ENCODE measurements at places on chromosomes 5 and 9. TPM values are rescaled to one million over a fixed set of nuclear protein-coding genes. Genes with fewer than 3 reads are reported as not detected.
A peak's percentile ranks its signal among the peaks of the same experiment; 100 is the strongest.

- H3K4me3 ChIP-seq: no peak overlapping the region
- no peaks in the 10 kb centered on the region for H3K36me3 ChIP-seq
- DNase-seq: no peak
- no peaks in the 10 kb centered on the region for H3K4me1 ChIP-seq
- H3K27ac ChIP-seq: no peak overlapping the region
Observed at GRCh38 chr5:8057769-8058168, 188.8 kb downstream of the MTRR start.

DNA sequence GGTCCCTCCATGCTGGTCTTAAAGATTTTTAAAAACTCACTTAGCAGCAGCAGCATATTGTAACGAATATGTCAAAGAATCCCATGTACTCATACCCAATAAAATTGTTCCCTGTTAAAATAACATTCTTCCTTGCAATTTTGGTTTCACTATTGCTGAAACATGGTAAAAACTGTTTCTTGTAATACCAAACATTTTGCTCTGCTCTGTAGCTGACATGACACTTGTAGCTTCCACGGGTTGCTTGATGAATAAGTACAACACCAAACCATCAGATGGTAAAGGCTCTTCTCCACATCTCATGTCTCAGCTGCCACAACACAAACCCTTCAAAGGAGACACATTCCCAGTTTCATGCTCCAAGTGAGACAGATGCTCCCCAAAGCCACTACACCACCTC, 180.7 kb upstream of the PTGER4 start:
- no peaks in the 10 kb centered on the region for H3K36me3 ChIP-seq
- peaks cover 4% of the 10 kb centered on the region for H3K4me1 ChIP-seq
- no peak overlapping the region for H3K4me3 ChIP-seq

- H3K36me3 ChIP-seq: no peaks in the 10 kb centered on the region
- no peak overlapping the region for H3K4me3 ChIP-seq
- H3K27me3 ChIP-seq: no peaks in the 10 kb centered on the region
- peaks cover 8% of the 10 kb centered on the region for H3K4me1 ChIP-seq
Observed at GRCh38 chr5:74200560-74200959, 440.0 kb downstream of the ENC1 start.

The BTF3 gene
- total RNA-seq: 394 TPM

DNA sequence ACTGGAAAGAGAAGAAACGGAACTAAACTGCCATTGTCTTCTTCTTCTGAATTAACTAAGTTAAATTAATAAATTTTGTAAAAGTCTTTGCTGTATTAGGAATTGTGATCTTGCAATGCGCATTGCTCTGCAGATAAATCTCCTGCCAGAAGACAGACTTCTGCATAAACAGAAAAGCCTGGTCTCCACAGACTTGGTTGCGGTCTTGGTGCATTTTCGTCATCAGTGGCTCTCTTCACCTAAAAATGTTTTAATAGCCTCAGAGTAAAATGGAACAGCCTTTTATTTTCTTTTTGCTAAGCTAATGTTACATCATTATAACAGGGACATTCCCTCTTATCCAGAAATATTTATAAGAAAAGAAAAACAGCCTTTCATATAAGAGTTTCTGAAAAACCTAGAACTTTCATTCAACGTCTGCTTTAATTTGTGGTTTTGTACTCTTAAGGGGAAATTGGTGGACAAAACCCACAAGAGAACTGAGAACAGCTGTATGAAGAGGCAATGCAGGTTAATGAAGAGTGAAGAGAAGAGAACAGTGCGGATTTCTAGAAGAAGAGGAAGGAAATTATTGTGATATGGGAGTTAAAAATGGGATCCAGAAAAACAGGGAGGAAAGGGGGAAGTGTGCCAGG, 10.1 kb downstream of the IFNA5 start:
- H3K4me1 ChIP-seq: no peaks in the 10 kb centered on the region
- DNase-seq: no peak
- H3K27me3 ChIP-seq: no peaks in the 10 kb centered on the region
- H3K4me3 ChIP-seq: no peak overlapping the region
- H3K27ac ChIP-seq: no peak overlapping the region

GRCh38 chr5:14663734-14664269, 716 bp upstream of the OTULIN start:
- DNase-seq: peak; percentile 67
- H3K27ac ChIP-seq: peak overlapping the region; percentile 90
- H3K36me3 ChIP-seq: no peaks in the 10 kb centered on the region
- peak overlapping the region; percentile 70 for H3K4me3 ChIP-seq
- H3K4me1 ChIP-seq: peaks cover 36% of the 10 kb centered on the region

DNA sequence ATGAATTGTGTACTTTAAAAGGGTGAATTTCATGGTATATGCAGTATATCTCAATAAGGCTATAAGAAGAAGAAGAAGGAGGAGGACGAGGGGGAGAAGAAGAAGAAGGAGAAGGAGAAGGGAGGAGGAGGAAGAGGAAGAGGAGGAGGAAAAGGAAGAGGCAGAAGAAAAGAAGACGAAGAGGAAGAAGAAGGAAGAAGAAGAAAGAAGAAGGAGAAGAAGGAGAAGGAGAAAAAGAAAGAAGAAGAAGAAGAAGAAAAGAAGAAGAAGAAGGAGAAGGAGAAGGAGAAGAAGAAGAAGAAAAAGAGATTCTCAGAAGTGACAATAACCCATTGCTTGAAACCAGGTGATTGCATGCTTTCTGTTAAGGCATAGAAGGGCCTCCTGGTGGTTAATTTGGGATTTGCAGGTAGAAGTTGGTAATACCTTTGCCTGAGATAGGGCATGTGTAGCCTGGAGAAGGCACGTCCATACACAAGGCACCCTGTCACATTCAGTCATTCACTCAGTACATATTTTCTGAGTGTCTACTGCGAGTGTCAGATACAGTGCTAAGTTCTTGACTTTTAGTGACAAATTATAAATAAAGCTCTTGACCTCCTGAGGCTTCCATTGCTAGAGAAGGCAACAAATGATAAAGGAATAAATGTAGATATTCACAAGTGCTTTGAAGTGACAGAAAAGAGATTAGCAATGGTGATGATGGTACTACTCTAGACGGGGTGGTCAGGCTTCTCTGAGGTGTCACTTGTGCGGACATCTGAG, 231.3 kb downstream of the NPR3 start:
- H3K36me3 ChIP-seq: no peaks in the 10 kb centered on the region
- H3K27me3 ChIP-seq: no peaks in the 10 kb centered on the region
- H3K4me3 ChIP-seq: no peak overlapping the region
- no peak for DNase-seq
- no peak overlapping the region for H3K27ac ChIP-seq

DNA sequence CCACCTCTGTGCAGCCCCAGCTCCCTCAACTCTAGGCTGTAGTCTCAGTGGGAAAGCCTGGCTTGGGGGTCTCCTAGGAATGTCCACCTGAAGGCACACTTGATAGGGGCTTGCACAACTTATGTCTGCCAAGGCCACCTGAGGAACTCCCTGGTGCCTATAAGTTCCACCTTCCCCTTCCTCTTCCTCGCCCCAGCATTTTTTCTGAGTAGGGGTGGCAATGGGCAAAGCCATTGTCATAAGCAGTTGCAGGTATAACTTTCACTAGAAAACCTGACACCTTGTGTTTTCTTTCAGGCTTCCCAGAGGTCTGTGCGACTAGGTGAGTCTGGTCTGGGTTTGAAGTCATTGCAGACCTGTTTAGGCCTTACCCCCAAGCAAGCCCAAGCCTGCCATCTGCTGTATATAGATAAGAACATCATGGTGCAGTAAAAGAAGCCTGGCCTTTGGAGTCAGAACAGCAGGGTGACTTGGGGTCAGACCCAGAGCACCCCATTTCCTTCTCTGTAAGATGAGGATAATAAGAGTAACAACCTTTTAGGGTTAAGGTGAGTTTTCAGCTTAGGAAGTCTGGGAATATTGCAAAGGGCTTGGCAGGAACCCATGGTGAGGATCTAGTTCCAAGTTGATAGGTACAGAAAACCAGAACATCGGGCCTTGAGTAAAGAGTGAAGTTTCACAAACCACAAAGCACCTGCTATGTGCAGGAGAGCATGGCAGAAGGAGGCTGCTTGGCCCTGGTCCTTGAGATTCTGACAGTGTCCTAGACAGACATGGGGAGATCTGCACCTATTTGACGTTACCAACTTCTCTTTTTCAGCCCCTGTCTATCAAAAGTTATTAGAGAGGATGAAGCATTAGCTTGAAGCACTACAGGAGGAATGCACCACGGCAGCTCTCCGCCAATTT, 33.8 kb downstream of the TGFBI start:
- peaks cover 9% of the 10 kb centered on the region for H3K36me3 ChIP-seq
- H3K27me3 ChIP-seq: no peaks in the 10 kb centered on the region
- H3K27ac ChIP-seq: no peak overlapping the region
- DNase-seq: no peak

DNA sequence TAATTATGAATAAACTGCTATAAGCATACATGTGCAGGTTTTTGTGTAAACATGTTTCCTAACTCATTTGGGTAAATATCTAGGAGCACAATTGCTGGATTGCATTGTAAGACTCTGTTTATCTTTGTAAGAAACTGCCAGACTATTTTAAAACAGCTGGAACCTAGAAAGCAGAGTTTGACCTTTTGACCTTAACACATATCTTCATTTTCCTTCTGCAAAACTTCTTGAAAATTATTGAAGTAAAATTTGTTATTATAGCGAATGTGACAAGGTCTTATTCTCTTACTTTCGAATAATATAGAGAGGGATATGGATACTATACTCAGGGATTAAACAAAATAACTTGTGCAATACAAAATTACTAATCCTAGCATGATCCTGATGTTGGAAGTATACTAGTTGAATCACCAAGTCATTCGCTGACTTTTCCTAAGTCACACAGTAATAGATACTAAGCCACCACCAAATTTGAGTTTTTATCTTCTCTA, 3.2 kb upstream of the ANXA1 start:
- H3K36me3 ChIP-seq: no peaks in the 10 kb centered on the region
- peak overlapping the region; percentile 78 for H3K27ac ChIP-seq
- no peak overlapping the region for H3K4me3 ChIP-seq
- no peaks in the 10 kb centered on the region for H3K27me3 ChIP-seq
- H3K4me1 ChIP-seq: peaks cover 48% of the 10 kb centered on the region

The GPSM1 gene
- total RNA-seq: 27.3 TPM

- DNase-seq: no peak
- H3K27ac ChIP-seq: no peak overlapping the region
- H3K27me3 ChIP-seq: no peaks in the 10 kb centered on the region
Observed at GRCh38 chr9:109192732-109193361, 25.8 kb upstream of the FRRS1L start.

GRCh38 chr9:1707291-1707690, 307.9 kb upstream of the SMARCA2 start:
- H3K27ac ChIP-seq: no peak overlapping the region
- DNase-seq: no peak
- H3K4me3 ChIP-seq: no peak overlapping the region
- H3K27me3 ChIP-seq: peaks cover 9% of the 10 kb centered on the region

GRCh38 chr5:179275941-179276837, 69.1 kb downstream of the ADAMTS2 start:
- peak overlapping the region; percentile 78 for H3K27ac ChIP-seq
- no peaks in the 10 kb centered on the region for H3K36me3 ChIP-seq
- peaks cover 27% of the 10 kb centered on the region for H3K4me1 ChIP-seq
- DNase-seq: no peak
- H3K4me3 ChIP-seq: no peak overlapping the region

The BSPRY gene
- 10.8 TPM for total RNA-seq

DNA sequence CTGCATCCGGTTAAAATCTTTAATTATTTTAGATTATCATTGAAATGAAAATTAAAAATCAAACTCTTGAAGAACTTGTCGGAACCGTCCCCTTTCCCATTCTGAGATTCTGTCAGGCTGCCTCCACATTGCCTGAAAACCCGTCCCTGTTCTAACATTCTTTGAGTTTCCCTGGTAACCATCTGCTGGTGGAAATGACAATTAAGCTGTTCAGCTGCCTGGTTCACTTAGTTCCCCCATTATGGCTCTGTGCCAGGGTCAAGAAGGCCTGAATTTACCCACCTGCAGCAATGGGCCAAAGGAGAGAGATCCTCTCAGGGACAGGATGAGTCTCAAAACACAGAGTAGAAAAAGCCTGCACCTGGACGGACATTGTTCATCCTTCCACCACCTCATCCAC, 11.8 kb upstream of the TCOF1 start:
- no peaks in the 10 kb centered on the region for H3K4me1 ChIP-seq
- DNase-seq: no peak
- H3K4me3 ChIP-seq: no peak overlapping the region
- H3K27ac ChIP-seq: no peak overlapping the region
- no peaks in the 10 kb centered on the region for H3K36me3 ChIP-seq

- DNase-seq: no peak
- no peaks in the 10 kb centered on the region for H3K36me3 ChIP-seq
- H3K27me3 ChIP-seq: no peaks in the 10 kb centered on the region
- H3K27ac ChIP-seq: no peak overlapping the region
- H3K4me1 ChIP-seq: no peaks in the 10 kb centered on the region
Observed at GRCh38 chr5:4082966-4083564, 487.4 kb downstream of the IRX1 start.

DNA sequence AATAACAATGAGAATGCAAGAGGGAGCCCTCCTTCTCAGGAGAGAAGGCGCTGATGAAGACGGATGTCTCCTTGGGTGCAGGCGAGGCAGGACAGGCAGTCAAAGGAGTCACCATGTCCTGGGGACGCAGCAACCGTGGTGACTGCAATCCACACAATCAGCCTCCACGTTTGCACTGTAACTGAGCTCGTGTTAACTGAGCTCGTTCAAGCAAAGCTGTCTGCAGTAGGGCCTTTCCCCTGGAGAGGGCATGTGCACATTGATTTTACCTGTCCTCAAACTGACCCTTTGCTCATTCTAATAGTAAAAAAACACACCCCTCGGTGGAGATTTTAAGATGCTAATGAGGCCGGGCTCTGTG, 2.8 kb downstream of the SARDH start:
- no peak overlapping the region for H3K27ac ChIP-seq
- no peaks in the 10 kb centered on the region for H3K36me3 ChIP-seq
- no peaks in the 10 kb centered on the region for H3K27me3 ChIP-seq
- H3K4me1 ChIP-seq: peaks cover 13% of the 10 kb centered on the region

DNA sequence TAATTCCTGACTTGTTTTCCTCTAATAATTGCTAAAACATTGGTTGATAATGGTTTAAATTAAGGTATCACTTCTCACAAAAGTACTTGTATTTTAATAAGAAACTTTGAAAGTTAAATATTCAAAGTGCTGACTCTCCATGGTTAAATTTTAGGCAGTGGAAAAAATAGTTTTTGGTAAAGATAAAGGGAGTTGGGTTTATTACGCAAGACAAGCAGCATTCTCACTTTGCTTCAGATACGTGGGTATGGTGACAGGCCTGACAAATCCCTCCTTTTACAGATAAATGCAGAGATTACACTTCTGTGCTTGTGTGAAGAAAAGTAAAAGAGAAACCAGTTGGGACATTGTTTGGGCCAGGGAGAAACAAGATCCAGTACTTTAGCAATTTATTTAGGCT, 14.5 kb upstream of the FAM170A start:
- DNase-seq: no peak
- H3K36me3 ChIP-seq: no peaks in the 10 kb centered on the region
- H3K4me1 ChIP-seq: no peaks in the 10 kb centered on the region
- no peaks in the 10 kb centered on the region for H3K27me3 ChIP-seq
- no peak overlapping the region for H3K4me3 ChIP-seq

DNA sequence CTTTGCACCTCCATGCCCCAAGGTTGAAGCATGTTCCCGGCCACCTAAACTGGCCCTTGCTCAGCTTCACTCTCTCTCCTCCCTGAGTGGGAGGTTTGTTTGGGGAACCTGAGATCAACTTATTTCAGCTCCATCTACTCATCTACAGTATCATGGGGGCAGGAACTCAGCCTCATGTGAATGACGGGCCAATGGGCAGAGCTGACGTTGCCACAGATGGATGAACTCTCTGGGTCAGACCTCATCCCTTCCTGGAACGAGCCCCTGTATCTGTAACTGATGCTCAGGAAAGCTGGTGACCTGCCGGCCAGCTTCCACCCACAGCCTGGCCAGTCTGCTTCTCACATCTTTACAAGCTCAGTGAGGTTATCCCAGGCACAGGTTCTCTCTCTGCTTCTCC, 369.6 kb downstream of the IRX2 start:
- no peaks in the 10 kb centered on the region for H3K4me1 ChIP-seq
- no peaks in the 10 kb centered on the region for H3K27me3 ChIP-seq
- H3K27ac ChIP-seq: no peak overlapping the region
- H3K4me3 ChIP-seq: no peak overlapping the region
- DNase-seq: no peak

The RGMB gene
- 16.8 TPM for total RNA-seq

All from upper lobe of right lung (tissue), 1 donor.